ENCODE measurements at places on chromosomes 6 and 20.
A peak's percentile ranks its signal among the peaks of the same experiment; 100 is the strongest.

DNA sequence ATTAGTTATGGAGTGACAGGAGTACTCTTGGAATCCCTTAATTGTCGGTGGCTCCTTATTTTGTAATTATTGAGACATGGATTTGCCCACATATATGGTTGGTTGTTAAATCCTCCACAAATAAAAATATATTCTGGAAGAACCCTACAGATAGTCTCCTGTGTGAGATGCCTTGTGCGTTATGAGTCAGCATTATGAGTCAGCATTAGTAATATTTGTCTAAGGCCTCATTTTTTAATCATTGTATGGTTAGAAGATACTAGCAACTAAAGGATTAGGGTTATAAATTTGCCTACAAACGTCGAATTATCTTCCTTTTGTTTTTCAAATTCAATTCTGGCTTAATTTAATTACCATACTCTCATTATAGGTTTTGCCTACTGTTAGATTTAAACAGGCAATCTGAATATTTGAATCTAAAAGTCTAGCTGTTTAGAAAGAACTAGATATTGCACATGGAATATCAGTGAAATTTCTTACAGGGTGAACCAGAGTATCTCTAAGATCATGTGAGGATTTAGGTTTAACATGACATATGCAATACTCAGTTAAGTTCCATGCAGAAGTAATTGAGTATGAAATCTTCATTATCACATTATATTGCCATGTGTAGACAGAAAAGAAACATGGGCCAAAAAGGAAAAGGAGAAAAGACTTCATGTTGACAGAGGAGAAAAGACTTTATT lies 5.9 kb downstream of the C6orf58 start:
- no peak for DNase-seq

DNA sequence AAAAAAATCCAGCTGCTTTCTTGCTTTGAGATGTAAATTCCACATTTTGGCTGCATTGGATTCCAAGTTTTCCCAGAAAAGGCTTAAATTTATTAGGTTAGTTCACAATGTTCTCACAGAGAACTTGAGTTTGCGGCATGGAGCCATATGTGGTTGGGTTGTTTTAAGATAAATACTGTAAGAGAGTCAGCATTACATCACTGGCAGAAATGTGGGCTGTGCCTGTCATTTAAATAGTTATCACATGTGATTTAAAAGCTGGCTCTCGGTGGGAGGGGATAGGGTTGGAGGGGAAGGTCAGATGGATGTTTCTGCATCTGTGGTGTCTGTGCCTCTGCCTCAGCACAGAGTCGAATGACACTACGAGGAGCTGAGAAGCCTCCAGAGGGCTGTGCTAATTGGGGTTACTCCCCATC lies 73.8 kb upstream of the SCP2D1 start:
- no peak for DNase-seq

DNA sequence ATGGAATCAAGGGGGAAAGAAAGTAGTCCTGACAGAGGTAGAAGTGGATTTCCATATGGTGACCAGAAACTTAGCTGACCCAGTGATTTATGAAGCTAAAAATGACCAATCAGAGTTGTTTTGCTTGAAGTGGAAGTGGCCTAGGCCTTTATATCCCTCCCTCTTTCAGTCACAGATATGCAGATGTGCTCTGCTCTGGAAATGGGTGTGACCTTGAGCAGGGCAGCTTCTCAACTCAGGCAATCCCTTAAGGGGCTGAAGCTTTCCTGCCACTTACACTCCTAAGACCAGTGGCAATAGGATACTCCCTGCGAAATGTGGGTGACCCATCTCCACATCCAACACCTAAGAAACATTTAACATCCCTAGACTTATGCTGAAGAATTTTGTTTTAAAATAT lies 256.6 kb downstream of the EYS start:
- DNase-seq, result no peak

DNA sequence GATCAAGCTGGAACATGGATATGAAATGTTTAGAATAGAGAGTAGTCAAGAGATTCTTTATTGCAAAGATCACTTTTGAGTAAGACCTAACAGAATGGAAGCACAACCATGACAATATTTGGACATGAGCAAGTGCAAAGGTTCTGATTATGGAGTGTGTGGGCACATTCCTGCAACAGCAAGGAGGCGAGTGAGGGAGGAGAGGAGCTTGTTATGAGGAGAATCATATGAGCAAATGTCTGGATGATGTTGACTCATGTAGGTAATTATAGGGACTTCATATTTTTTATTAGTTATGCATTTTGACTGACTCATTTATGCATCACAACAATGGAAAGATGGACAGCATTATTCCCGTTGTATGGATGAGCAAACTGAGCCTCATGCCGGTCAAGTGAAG lies 100.8 kb upstream of the SLC35B3 start:
- DNase-seq, result no peak

DNA sequence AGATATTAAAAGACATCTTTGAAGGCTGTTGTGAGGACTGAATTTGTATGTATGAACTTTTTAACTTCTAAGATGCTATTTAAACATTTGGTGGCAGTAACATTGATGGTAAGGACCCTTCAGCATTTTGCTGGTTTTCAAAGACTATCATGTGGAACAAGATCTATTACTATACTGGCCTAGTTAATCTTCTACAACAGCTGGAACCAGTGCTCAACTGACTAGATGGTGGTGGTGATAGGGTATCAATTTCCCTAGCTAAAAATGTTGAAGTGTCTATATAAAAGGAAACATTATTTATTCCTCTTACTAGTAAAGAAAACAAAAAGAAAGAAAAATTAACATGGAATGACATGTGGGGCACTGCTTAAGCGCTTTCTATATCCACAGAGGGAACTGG lies 195.7 kb downstream of the TASP1 start:
- no peak for DNase-seq

DNA sequence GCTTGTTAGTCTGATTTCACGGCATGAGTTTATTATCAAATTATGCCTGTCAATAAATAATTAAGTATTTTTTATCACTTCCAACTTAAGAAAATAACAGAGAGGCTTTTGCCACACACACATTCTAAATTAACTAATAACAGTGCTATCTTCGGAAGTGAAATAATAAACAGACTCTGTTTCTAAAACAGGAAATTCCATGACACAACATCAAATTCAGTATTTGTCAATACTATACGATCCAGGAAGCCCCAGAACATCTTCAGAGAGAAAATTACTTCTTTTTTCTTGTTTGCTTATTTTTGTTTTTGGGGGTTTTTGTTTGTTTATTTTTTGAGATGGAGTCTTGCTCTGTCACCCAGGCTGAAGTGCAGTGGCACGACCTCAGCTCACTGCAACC lies 150.7 kb upstream of the PRDM1 start:
- no peak for DNase-seq

DNA sequence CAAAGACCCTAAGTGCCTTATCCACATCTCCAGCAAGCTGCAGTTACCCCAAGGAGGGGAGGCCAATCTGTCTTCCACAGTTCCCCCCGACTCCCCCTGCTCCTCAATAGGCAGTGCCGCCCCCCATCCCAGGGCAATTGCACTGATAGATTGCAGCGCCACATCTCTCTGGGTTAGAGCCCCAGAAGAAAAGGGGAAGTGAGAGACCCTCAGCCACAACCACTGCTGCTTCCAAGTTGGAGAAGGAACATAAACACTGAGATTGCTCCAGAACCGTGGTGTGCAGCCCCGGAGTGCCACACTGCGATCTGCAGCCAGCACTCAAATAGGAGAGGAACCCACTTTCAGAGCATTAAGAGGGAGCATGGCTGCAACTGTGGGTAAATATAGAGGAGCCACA lies 101.5 kb downstream of the RWDD2A start:
- DNase-seq, result no peak

DNA sequence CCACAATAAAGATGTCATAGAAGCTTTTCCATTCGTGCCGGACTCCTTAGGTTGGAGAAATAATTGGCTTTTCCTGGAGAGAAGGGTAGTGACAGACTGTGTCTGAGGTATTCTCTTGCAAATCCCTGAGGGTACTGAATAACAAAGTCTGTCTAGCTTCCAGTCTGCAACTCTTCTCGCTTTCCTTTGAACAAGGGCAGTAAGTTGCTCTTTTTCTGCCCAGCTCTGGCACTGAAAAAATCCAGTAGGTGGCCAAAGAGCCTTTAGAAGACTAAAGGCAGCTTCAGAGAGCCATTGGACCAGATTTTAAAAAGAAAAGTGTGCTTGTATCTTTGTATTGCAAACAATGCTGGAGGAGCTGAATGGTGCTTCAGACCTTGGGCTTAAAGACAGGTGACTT lies 20.7 kb upstream of the RREB1 start:
- DNase-seq, result no peak

GRCh38 chr6:42352856-42353564 lies 98.7 kb downstream of the TRERF1 start:
- DNase-seq, result no peak

DNA sequence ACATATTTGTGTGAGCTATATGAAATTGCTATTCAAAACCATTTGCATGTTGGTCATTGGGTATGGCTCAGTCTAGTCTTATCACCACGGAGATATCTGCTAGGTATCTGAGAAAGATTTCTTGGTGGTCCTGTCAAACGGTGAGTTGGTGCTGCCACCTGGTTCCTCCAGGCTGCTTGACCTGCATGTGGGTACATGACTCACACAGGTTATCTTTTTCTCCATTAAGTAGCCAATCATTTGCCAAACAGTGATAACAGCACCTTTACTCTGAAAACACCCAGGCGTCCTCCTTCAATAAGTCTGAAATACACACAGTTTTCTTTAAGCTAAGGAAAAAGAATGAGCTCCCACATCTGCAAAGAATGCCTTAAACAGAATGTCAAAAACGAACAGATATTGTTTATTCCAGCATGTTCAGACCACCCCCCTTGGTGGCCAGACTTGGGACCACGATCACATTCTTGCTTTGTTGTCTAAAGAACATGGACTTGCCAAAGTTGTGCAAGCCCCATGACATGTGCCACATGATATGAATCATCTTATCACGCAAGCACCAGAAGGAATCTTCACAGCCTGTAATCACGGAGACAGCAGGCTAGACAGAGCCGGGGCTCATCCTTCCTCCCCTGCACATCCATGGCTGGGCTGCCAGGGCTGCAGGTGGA lies 200.7 kb upstream of the THBS2 start:
- no peak for DNase-seq

- DNase-seq, result peak; percentile 31
Measured at GRCh38 chr6:26033085-26033940, 53.9 kb upstream of the HFE start.

- no peak for DNase-seq
Measured at GRCh38 chr6:27977387-27977786, 20.3 kb downstream of the OR2B6 start.

Measured in stimulated activated CD4-positive, alpha-beta T cell treated with anti-CD3 and anti-CD28 coated beads, TNF-alpha, amount 100 ng/mL, for 1 hour (primary cell).